ENCODE measurements at places on chromosomes 16 and 17. TPM values are rescaled to one million over a fixed set of nuclear protein-coding genes. Genes with fewer than 3 reads are reported as not detected.

Gene SCO1
- total RNA-seq, result 22.0 TPM

Gene KRT25
- total RNA-seq, result not detected

Gene GPRC5B
- total RNA-seq, result 1.7 TPM

Gene CCL16
- total RNA-seq, result not detected

Gene EIF3CL
- total RNA-seq, result 33.7 TPM

Gene PERCC1
- 0.73 TPM for total RNA-seq

Gene ABCA6
- 0.28 TPM for total RNA-seq

Gene KRTAP9-2
- total RNA-seq, result not detected

Gene TNK1
- 1.9 TPM for total RNA-seq

Gene HNF1B
- total RNA-seq, result not detected

Gene CNGB1
- not detected for total RNA-seq

Gene SHCBP1
- total RNA-seq, result 31.5 TPM

Gene KRT36
- not detected for total RNA-seq

Gene TRPV3
- 0.05 TPM for total RNA-seq

Gene SREBF1
- 226 TPM for total RNA-seq

Gene DPEP3
- not detected for total RNA-seq

Gene EVI2B
- 102 TPM for total RNA-seq

Gene TAC4
- total RNA-seq, result not detected

Gene MYO15A
- total RNA-seq, result 0.55 TPM

Gene CDRT15
- not detected for total RNA-seq

Gene CACNA1G
- not detected for total RNA-seq

Gene GP1BA
- not detected for total RNA-seq

Gene TEKT3
- total RNA-seq, result not detected

Gene SENP3
- 37.6 TPM for total RNA-seq

Gene C17orf67
- total RNA-seq, result 3.1 TPM

Gene HID1
- total RNA-seq, result 0.58 TPM

Gene TMC8
- 447 TPM for total RNA-seq

Gene IRX5
- total RNA-seq, result not detected

Measured in activated naive CD4-positive, alpha-beta T cell treated with anti-CD3 and anti-CD28 coated beads, Interleukin-2, amount 10 ng/mL, durations not matched to agents 5 hours and 36 hours (primary cell).